ENCODE measurements at places on chromosomes 16 and 17.

- DNase-seq, result peak; percentile 15
Observed at GRCh38 chr16:57703416-57704010, 8.9 kb downstream of the DRC7 start.

DNA sequence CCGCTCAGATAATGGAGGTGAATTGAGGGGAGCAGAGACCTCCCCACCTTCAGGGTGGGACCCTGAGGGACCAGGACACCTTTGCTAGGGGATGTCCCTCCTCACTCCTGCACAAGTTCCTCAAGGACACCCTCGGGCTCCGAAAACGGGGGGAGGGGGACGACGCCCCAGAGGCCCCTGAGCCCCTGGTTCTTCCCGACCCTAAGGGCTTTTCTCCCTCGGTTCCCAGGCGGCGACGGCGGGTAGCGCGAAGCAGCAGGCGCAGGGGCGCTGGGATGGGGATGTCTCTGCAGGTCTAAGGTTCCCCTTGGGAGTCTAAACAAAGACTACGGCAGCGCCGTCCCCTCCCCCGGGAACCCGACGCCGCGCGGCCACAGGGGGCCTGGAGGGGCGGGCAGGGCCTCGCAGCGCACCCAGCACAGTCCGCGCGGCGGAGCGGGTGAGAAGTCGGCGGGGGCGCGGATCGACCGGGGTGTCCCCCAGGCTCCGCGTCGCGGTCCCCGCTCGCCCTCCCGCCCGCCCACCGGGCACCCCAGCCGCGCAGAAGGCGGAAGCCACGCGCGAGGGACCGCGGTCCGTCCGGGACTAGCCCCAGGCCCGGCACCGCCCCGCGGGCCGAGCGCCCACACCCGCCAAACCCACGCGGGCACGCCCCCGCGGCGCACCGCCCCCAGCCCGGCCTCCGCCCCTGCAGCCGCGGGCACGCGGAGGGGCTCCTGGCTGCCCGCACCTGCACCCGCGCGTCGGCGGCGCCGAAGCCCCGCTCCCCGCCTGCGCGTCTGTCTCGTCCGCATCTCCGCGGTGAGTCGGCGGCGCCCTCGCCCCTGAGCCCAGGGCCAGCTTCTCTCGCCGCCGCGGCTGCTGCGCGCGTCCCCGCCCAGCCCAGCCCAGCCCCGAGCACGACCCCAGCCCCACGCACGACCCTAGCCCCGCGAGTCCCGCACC lies 36.7 kb upstream of the NDRG4 start:
- DNase-seq, result no peak

GRCh38 chr17:4187076-4187475 lies 44.1 kb downstream of the CYB5D2 start:
- no peak for DNase-seq

GRCh38 chr16:2388875-2389433 lies 40.3 kb upstream of the CCNF start:
- no peak for DNase-seq

- no peak for DNase-seq
Observed at GRCh38 chr17:70050931-70051330, 24.1 kb upstream of the KCNJ16 start.

DNA sequence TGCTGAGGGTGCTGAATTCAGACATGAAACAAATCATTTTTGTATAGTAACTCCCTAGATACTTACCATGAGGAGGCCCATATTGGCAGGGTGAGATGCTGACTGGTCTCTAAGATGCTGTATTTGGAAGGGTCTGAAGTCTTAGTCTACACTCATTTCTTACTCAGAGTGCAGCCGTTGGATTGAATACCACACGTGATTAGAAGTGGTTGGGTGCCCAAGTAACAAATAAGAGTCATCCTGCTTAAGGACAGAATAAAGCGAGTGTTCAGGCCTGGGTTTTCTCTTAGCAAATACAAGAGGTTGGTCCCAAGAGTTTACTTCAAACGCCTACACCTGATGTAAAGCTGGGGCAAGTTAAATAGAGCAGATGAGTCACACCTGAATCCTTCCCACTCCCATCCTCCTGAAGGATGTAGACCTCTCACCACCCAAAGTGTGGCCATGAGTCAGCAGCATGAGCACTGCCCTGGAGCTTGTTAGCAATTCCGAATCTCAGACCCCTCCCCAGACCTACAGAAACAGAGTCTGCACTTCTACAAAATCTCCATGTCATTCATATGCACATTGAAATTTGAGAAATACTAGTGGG lies 284.6 kb upstream of the CDH5 start:
- DNase-seq, result no peak

- DNase-seq, result no peak
Observed at GRCh38 chr17:71380535-71380934, 740.3 kb upstream of the SOX9 start.

GRCh38 chr16:89067677-89068443 lies 25.8 kb upstream of the ACSF3 start:
- no peak for DNase-seq

- DNase-seq, result no peak
Observed at GRCh38 chr16:3460585-3460984, 17.1 kb downstream of the NAA60 start.

DNA sequence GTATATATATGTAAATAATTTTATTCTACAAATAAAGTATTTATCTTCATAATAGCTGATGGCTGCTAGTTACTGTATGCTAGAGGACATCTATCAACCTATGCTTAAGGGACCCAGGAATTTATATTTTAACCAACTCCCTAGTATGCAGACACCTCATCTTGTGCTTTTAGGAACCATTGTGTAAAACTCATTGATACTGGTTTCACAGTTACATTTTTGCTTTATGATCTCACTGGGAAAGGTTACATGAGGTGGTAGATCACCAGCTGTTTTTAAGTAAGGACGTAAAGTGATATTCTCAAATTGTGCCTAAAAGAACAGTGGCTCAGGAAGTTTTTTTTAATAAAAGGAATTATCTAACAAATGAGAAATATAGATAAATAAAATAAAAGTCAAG lies 56.4 kb downstream of the VMP1 start:
- no peak for DNase-seq

- DNase-seq, result no peak
Observed at GRCh38 chr17:36855459-36855858, 81.8 kb upstream of the LHX1 start.

DNA sequence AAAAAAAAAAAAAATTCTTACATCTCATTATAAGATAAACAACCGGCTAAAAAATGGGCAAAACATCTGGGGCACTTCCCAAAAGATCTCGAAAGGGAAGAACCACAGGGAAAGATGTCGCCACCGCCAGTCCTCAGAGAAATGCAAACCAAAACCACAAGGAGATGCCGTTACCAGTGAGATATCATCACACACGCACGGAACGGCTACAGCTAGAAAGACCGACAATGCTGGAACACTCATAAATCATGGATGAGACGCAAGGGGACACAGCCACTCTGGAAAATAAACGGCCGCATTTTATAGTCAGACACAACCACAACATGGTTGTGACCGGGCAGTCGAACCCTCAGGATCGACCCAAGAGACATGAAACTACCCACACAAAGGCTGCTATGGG lies 24.5 kb downstream of the WDR45B start:
- DNase-seq, result no peak
